Stimulated activated naive CD8-positive, alpha-beta T cell treated with anti-CD3 and anti-CD28 coated beads, Interleukin-15, amount 100 ng/mL, for 72 hours (primary cell): ENCODE measurements at places on chromosomes 7 and 10.
A peak's percentile ranks its signal among the peaks of the same experiment; 100 is the strongest.

DNA sequence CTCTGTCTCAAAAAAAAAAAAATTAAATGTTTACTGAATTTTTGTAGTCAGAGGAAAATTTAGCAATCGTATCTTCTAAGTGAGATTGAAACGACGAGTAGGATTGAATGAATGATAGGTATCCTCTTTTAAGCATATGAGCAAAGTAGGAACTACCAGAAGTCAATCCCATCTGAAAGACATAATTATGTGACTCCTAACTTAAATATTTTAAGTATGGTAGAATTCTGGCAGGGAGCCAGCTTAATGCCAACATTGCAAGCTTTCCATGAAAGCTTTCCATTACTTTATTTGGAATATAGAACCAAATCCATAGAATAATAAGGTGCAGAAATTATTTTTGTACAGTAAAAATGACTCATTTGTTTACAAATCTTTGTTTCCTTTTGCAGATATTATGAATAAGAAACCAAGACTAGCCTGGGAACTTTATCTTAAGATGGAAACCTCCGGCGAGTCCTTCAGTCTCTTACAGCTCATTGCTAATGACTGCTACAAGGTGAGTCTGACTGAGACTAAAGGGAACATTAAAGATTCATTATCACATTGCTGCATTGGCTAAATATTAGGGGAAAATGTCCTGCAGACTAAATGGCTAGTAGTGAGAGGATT, 50.2 kb upstream of the UBN2 start:
- no peak for DNase-seq

GRCh38 chr10:132369636-132370185, 27.3 kb upstream of the PWWP2B start:
- no peak for DNase-seq

DNA sequence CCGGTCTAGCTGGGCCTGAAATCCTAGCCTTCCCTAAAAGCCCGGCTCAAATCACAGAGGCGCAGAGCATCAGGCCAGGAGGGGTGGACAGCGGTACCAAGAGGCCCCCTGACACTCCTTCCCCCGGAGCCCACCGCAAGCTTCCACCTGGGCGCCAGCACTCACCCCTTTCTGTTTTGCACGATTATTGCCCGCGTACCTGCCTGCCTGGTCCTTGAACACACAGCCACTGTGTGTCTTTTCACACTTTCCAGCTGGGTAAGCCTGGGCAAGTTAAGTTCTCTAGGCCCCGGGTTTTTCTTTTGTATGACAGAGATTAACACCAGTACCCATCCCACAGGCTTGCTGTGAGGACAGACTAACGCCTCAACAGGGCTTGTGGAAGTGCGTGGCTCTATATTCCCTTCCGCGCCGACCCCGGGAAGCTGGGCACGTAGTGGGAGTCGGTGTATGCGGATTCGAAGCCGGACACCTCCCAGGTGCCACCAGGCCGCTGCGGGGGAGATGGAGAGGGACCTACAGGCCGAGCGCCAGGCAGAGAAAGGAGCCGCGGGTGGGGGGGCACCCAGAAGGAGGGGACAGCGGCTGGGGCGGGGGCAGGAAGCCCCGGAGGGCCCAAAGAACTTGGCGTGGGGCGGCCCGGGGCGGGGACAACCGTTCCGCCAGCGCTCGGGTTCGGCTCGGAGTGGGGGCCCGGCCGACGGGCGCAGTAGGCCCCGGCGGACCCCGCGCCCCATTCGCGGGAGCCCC, 792 bp downstream of the ZNF746 start:
- DNase-seq = peak; percentile 51

DNA sequence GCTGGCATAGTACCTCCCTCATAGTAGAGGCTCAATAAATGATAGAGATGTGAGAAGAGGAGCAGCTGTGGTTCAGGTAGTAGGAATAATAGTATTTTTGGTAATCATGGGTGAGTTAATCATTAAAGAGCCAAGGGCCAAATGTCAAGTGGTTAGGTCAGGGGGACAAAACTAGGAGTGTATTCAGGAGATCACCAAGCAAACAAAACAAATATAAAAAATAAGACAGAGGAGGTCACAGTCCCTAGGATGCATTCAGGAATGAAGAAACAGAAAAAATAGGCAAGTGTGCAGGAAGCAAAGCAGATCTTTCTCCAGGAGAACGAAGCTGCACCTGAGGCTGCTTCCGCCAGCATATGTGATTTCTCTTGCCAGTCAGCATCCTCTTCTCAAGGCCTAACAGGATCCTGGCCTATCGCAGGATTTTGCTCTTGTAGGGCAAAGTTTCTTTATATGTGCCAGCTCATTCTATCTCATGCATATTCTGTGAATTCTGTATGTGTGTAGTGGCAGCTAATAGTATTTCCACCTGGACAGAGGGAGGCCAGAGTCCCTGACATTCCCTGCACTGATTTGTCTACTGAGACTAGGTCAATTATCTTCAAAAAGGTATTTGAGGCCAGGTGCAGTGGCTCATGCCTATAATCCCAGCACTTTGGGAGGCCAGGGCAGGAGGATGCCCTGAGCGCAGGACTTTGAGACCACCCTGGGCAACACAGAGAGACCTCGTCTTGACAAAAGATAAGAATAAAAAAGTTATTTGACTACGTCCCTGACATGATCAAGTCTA, 82.7 kb downstream of the AKR1D1 start:
- no peak for DNase-seq

GRCh38 chr7:5094641-5095040, 49.0 kb downstream of the RBAK start:
- DNase-seq = no peak

DNA sequence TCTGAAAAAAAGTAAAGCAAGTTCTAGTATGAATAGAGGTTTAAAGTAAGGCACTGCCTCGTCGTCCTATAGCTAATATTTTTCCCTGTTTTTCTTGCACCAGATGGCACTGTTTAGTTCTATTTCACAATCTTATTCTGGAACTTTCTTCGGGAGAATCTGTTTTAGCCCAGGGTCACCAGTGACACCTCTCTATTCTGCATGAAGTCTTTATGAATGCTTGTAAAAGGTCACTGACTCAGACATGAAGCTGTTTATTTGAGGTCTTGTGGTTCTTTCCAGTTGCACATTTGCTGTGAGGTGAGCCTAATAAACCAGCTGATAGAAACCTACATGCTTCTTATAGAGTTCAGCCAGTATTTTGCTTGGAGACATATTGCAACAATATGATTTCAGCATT, 444.3 kb downstream of the AUTS2 start:
- no peak for DNase-seq

- DNase-seq = no peak
Measured at GRCh38 chr7:129160161-129160905, 15.8 kb downstream of the TSPAN33 start.

DNA sequence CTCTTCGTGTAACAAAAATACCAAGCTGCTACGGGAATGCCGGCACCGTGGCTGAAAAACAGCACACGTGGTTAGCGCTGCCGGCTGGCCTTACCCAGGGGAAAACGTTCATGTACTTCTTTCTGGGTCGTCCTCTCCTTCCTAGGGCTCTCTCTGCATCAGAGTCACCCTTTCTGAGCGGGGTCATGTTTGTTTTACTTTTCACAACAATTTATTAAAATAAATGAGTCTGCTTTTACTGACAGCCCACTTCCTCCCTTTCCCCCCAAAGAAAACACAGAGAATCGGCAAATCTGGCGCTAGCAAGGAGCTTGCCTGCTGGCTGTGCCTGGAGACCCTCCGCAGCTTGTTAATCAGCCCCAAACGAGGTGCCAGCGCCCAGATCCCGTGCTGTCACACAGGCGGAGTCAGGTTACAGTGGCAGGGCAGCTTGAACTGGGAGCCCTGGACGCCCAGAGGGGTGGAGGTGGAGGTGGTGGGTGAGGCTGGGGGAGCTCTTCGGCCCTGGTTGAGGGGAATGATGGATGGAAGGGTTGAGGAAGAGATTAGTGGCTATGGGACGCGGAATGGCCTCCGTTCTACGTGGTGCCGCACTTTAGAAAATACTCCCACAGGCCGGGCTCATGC, 162.2 kb upstream of the TNS3 start:
- no peak for DNase-seq

DNA sequence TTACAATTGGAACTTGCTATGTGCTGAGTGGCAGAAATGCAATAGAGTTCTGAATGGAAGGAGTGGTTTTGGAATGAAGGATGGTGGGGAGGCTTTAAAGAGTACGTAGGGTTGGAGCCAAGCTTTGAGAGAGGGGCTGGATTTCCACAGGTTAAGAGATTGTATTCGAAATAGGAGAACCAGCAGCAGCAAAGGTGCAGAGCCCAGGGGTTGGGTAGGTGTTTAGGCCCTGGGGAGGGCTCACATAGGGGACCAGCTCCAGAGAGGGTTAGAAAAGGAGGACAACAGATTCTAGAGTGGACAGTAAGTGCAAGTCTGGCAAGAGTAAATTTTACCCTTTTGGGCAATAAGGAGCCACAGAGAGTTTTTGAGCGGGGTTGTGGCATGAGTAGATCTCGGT, 297.2 kb downstream of the RPS24 start:
- no peak for DNase-seq

- DNase-seq = no peak
Measured at GRCh38 chr10:89600041-89600440, 45.0 kb downstream of the PANK1 start.

DNA sequence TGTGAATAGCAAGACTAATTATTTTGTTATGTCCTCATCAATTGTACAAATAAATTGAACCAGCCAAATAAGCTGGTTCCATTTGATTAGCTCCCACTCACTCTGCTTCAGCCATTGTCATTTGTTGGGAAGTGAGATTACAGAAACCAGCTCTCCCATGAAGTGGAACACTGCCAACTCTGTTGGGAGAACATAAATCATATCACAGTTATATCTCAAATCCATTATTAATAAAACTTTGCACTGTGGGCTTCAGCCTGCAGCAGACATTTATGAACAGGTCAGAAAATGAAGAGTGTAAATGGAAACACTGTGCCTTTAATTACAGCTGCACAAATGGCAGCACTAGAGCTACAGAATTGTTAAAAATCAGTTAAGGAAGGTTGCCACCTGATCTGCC, 46.7 kb upstream of the TEX47 start:
- no peak for DNase-seq

GRCh38 chr7:14457568-14458453, 444.7 kb downstream of the DGKB start:
- peak; percentile 17 for DNase-seq

DNA sequence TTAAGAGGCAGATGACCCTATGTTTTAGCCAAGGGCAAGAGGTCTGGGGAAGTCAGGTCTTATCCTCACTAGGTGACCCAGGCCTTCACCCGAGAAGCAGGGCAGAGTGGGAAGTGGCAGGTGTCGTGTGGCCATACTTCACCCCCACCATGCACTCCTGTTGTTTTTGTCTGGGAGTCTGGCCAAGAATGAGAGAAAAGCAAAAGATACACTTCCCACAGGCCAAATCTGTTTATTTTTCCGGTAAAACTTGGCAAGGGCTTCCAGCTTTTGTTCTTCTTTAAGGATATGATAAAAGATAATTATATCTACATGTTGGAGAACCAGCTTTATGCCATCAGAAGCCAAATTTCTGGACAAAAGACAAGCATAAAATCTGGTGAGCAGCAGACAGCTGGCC, 137.4 kb upstream of the CDC14C start:
- DNase-seq = no peak

GRCh38 chr10:23192712-23193434, 761 bp downstream of the PTF1A start:
- no peak for DNase-seq

DNA sequence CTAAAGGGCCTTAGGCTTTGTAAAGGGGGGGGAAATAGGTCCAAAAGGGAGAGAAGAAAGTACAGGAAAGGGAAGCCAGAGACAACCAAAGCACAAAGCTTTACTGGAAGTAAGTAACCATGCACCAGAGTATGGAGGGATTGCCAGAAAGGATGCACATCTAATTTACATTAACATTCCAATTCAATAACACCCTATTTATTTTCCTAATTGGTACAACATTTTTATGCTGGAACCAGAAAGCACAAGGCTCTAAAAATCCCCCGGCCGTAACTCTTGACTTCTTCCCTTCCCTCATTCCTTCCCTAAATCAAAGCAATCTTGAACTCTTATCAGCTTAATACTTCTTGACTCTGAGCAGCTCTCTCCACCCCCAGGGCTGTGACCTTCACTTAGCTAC, 400.0 kb upstream of the CELF2 start:
- no peak for DNase-seq

DNA sequence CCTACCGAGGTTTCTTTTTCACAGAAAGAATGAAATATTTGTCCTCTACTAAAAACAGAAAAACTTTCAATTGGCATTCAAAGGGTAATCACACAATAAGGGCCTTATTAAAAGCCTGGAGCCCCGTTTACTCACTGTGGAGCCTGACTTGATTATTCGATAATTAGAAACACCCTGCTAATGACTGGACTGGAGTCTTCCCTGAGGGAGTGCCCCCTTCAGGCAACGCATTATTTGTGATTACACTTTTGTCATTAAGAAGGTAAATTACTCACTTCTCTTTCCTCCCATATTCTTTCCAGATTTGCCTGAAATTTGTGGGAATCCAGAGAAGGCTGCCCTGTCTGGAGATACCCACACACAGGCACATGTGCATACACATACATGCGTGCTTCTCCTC, 444.2 kb upstream of the NPVF start:
- no peak for DNase-seq

- DNase-seq = no peak
Measured at GRCh38 chr7:16755397-16755796, 1.8 kb downstream of the TSPAN13 start.

- DNase-seq = peak; percentile 20
Measured at GRCh38 chr10:117166418-117167345, 28.6 kb upstream of the VAX1 start.

DNA sequence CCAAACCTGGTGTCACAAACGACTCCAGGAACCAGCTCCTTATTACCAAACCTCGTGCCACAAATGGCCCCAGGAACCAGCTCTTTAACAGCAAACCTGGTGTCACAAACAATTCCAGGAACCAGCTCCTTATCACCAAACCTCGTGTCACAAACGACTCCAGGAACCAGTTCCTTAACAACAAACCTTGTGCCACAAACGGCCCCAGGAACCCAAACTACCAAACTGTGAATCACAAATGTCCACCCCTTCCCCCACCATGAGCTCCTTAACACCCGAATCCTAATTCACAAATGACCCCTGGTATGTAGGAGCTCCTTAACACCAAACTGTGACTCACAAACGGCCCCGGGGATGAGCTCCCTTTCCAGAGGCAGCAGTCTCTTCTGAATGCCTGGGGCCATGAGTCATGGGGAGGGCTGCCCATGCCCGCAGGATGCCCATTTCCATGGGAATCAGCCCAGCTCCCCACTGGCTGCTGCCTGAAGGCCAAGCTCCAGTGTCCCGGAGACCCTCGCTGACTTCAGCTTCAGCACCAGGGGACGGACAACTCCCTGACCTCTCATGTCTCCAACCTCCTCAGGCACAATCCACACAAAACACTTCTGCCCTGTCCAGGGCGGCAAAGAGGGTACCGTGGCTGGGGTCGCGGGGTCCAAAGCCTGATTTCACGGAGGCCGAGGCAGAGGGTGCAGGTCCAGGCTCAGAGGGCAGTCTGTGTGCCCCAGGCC, 213.1 kb downstream of the ELFN1 start:
- no peak for DNase-seq

GRCh38 chr10:35613107-35613440, 7.9 kb downstream of the GJD4 start:
- DNase-seq = no peak

GRCh38 chr10:4242561-4243035, 457.6 kb upstream of the KLF6 start:
- DNase-seq = no peak
